ENCODE measurements at places on chromosomes 13 and 19.

DNA sequence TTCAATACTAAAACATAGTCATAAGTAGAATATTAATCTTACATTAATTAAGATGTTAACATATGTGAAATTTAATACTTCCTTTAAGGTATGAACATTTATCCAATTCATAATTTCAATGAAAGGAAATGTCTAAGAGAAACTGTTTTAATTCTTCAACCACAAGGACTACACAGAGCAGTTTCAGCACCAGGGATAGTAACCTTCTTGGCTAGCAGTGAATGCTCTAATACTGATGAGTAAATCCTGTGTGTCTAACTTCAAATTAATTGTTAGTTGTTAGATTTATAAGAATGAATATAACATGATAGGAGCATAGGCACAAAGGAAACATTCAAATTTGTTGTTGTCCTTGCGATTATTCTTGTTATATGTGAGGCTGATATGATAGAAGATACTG, 15.6 kb upstream of the NBEA start:
- no peak for DNase-seq

GRCh38 chr19:1076951-1077350, 10.0 kb downstream of the ARHGAP45 start:
- DNase-seq: no peak

- DNase-seq: no peak
Measured at GRCh38 chr13:53778937-53779336, 750.3 kb downstream of the OLFM4 start.

GRCh38 chr13:51638216-51638871, 54.1 kb downstream of the WDFY2 start:
- no peak for DNase-seq

DNA sequence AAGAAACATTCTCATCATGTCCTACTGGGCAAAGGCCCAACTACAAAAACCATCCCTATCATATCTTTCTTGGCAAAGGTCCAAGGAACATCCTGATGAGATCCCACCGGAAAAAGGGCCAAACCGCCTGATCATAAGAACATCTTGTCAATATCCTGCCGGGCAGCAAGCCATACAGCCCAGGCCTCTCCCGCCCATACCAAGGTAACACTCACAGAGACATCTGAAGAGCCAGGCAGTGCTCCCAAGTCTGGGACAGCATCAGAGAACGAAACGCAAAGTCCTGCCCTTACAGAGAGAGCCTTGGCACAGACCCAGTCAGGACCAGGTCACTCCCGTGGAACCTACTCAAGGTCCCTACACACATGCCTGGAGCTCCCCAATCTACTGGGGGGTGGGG, 18.5 kb upstream of the ZNF331 start:
- no peak for DNase-seq

GRCh38 chr19:53102756-53103233, 427 bp downstream of the ZNF160 start:
- DNase-seq: no peak

- DNase-seq: no peak
Measured at GRCh38 chr13:42356184-42356575, 84.2 kb downstream of the AKAP11 start.

- DNase-seq: no peak
Measured at GRCh38 chr19:42409477-42409876, 17.7 kb downstream of the LIPE start.

DNA sequence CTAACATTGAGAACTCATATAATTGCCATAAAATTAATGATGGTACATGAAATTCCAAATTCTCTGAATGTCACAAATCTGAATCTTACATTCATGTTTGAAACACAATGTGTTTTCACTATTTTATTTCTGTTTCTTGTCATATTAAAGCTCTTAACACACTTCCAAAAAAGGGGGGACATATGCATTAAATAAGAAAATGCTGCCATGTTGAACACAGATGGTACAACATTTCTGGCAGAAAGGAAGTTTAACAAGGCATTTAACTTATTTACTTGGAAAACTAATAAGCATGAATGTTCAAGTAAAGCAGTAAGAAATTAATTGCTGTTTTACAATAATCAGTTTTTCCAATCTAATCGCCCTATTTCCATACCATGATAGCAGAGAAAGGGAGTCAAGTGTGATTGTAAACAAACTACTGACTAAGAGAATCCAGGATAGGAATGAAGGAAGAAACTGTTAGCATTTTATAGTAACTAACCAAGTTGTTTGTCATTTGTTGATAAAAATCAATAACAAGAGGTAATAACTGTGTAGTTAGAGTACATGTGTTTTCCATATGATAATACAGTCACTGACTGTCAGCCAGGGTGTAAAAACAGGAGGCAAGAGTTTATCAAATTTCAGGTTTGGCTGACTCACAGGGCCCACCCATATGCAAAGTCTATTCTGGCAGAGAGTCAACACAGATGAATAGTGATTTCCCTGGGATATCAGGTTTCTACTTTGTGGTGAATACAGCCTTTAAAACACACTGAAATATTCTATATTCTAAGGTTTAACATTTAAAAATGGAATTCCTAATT, 5.7 kb upstream of the FOXO1 start:
- DNase-seq: no peak

- no peak for DNase-seq
Measured at GRCh38 chr13:81377921-81378320, 1037.0 kb upstream of the SPRY2 start.

DNA sequence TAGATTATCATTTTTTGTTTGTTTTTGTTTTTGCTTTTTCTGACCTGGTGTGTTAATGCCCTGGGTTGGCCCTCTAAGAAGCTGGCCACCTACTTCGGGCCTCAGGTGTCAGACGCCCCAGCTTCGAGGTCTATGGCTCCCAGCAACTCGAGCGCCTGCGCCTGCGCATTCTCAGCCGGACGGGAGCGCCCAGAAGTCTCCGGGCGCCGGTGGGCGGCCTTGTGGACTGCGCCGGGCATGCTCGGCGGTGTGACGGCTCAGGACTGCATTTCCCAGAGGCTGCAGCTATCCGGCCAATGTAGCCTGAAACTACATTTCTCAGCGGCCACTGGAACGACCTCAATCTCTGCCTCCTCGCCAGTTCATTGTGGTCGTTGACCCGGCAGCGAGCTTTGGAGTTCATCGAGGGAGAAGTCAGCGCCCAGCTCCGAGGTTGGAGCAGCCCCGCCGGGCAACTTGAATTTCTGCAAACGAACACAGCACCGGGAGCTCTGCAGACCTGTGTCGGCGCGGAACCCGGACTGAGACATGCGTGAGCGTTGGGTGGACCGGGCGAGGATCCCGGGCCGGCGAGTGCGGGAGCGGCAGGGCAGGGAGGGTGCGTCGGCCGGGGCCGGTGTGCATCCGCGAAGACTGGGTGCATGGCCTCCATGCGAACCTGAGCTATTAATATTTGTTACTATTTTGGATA, at the start of gene ZNF30:
ZNF30 (plus strand) TSS at position 219 of the 691 bp plus-strand sequence. CDS start 3,045 bp downstream, outside the sequence.
- DNase-seq: no peak

DNA sequence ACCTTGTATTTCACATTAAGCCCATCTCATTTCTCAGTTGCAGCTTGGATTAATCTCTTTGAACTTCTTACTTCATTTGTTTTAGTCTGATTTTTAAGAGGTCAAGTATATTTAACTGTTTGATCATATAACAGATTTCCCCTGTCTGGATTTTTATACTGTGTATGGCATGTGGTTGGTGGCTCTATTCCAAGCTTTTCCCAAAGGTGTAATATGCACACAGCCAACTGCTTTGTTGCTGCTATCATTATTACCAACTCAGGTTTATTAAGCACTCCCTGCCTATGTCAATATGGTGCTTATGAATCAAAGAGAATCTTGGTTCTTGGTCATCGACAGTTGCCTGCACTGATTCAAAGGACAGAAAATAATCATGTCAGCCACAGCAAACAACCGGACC, 92.6 kb downstream of the RAP2A start:
- no peak for DNase-seq

DNA sequence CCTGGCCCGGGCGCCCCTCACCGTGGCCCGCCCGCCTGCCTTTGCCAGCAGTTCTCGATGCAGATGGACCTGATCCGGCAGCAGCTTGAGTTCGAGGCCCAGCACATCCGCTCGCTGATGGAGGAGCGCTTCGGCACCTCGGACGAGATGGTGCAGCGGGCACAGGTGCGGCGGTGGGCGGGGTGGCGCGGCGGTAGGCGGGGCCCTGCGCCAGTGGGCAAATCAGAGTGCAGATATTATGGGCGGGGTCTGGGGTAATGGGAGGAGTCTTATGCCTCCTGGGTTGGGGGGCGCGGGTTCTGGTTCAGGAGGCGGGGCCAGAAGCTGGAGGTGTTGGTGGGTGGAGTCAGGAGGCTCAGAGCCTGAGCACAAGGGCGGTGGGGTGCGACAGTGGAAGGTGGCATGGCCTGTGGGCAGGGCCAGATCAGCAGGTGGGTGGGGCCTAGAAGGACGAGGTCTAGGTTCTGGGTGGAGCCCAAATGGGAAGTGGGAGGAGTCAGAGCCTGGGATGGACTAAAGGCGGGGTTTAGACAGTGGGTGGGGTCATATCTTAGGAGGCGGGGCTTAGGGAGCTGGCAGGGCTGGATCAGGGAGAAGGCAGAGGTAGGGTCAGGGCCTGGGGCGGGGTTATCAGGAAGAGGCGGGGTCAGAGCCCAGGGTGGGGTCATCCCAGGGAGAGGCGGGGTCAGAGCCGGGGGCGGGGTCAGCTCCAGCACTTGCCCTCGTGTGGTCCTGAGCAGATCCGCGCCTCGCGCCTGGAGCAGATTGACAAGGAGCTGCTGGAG, 5.6 kb downstream of the APC2 start:
- DNase-seq: no peak

DNA sequence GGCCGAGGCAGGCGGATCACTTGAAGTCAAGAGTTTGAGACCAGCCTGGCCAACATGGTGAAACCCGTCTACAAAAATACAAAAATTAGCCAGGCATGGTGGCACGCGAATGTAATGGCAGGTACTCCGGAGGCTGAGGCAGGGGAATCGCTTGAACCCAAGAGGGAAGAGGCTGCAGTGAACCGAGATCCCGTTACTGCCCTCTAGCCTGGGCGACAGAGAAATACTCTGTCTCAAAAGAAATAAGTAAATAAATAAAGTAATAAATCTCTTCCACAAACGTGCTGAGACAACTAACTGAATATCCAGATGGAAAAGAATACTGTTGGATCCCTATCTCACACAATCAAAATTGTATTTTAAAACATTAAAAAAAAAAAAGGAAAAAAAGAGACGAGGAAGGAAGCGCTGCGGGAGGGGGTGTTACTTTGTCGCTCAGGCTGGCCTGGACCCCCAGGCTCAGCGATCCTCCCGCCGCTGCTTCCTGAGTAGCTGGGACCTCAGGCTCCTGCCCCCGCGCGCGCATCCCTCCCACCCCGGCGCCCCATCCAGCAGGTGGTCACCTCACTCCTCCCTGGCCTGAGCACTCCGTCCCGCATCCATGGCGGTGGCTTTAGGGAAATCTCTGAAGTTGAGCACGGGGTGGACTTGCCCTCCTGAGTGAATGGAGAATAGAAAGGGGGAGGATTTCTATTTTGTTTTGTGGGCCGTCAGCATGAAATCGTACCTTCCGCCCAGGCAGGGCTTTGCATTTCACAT, 628 bp upstream of the ZNF813 start:
- DNase-seq: no peak

DNA sequence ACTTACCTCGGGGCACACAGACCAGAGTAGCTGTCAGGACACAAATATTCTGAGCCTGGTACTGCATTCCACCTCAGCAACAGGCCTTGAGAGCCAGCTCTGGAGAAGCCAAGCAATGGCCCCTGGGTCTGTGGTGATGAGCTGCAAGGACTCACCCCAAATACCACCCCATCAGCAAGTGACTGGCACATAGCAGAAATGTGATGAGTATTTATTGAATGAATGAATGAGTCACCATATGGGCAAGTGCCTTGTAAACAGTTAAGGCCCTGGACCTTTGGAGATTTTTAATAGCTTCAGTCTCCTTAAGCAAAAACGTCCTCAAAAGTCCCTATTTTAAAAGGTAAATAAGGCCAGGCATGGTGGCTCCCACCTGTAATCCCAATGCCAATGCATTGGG, 18.2 kb downstream of the GSX1 start:
- DNase-seq: no peak

GRCh38 chr19:10091895-10092641, 6.0 kb downstream of the SHFL start:
- DNase-seq: no peak

GRCh38 chr19:50039968-50040367, 14.2 kb downstream of the ZNF473 start:
- DNase-seq: no peak

DNA sequence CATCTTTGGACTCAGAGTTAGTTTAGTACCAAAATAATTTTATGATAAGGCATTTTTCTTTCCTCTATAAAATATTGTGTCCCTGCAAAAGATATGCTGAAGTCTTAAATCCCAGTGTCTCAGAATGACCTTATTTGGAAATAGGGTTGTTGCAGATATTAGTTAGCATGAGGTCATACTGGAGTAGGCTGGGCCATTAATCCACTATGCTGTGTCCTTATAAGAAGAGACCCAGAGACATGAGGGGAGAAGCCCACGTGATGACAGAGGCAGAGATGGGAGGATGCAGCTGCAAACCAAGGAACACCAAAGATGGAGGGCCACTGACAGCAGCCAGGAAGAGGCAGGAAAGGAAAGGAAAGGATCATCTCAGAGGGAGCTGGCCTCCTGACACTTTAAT, 6.4 kb downstream of the POGLUT2 start:
- no peak for DNase-seq

GRCh38 chr13:31192306-31192705, 7.5 kb upstream of the B3GLCT start:
- no peak for DNase-seq

DNA sequence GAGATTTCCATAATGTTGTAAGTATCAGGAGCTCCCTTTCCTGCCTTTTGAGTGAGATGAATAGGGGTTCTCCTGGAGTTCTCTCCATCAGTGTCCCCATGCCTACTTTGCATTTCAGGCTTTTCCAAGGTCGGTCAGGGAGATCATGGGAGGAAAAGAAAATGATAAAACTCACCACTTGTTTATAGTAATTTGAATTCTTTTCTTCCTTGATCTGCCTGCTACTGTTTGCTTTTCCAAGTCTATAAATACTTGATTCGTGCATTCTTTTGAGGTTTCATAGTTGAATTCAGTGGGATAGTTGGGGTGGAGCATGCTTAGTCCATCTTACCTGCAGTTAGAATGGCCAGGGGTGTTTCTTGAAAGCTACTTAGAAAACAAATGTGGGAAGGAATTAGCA, 51.5 kb downstream of the PCCA start:
- no peak for DNase-seq

- no peak for DNase-seq
Measured at GRCh38 chr19:40613690-40614621, 12.8 kb downstream of the LTBP4 start.

- no peak for DNase-seq
Measured at GRCh38 chr19:9009935-9010651, at the start of gene MUC16. TSS of gene MUC16 (minus strand) at chr19:9010409.

DNA sequence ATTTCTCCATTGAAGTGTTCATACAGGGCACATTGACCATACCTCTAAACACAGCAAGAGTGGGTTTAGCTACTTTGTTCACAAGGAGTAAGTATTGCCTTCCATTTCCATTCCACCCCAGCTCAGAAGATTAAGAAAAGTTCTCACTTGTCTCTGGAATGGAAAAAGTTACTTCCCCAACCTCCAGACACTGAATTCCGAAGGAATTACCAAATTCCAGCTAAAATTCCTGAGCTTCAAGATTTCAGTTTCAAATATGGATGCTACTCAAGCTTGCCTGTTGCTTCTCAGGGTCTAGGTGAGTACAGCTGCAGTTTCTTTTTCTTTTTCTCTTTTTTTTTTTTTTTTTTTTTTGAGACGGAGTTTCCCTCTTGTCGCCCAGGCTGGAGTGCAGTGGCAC, 33.6 kb downstream of the TEX26 start:
- no peak for DNase-seq

GRCh38 chr13:52780092-52780491, 40.5 kb upstream of the CNMD start:
- no peak for DNase-seq
